ENCODE measurements at places on chromosomes 1 and 21.

- no peak for DNase-seq
Observed at GRCh38 chr1:203036135-203036534, 9.8 kb downstream of the PPFIA4 start.

DNA sequence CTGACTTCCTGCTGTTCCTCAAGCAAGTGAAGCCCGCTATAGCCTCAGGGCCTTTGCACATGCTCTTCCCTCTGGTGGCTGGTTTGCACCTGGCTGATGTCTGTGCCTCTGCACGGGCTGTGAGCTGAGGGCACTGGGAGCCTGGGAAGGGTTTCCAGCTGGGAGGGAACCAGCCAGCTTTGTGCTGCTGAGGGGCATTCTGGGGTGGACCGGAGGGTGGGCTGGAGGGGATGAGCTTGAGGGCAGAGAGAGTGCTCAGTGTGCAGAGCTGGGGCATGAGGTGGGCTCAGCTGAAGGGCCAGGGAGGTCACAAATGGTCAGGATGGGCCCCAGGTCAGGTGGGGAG lies 305.7 kb downstream of the MATN1 start:
- no peak for DNase-seq

- no peak for DNase-seq
Observed at GRCh38 chr1:237894131-237894530, 3.4 kb upstream of the ZP4 start.

DNA sequence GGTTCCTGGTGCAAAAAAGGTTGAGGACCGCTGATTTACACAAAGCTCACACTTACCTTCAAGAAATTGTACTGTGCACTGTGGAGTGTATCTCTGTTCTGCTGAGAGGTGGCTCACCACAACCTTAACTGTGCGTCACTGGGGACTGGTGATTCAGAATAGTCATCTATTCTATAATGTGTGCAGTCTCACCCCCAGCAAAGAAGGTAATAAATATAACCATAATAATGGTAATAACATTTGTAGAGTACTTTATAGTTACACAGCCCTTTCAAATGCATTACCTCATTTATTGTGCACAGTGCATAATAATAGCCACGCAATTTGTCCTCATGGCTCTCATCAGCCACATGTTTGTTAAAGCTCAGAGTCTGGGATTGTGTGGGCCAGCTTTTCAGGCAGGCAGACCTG lies 59.4 kb upstream of the DUSP10 start:
- no peak for DNase-seq

GRCh38 chr1:224132901-224133300 lies 19.0 kb downstream of the FBXO28 start:
- DNase-seq: no peak

- peak; percentile 92 for DNase-seq
Observed at GRCh38 chr1:209389258-209389657, 194.3 kb upstream of the CAMK1G start.

- no peak for DNase-seq
Observed at GRCh38 chr1:182441719-182442118, 8.2 kb upstream of the RGSL1 start.

DNA sequence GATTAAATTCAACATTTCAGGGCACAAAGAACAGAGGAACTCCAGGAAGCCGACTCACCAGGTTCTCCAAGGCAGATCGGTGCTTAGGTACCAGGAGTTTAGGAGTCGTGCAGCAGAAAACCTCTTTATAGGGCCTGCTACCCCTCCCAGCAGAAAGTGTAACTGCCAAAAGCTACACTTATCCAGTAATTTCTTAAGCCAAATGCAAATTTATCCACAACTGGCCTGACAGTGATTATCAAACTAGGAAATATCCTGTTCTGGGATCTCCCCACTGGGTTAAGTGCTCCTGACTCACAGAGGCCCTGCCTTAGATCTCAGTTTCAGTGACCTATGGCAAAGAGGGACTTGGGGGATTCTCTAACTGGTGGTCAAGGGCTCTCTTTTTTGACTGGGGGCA lies at the start of gene SPRR2F:
TSS of gene SPRR2F (minus strand) at position 101 of the 400 bp plus-strand sequence. CDS start 783 bp downstream, outside the sequence.
- DNase-seq: no peak
